Mucosa of descending colon (tissue), 3 donors: ENCODE measurements at places on chromosomes 4 and X. TPM values are rescaled to one million over a fixed set of nuclear protein-coding genes. Genes with fewer than 3 reads are reported as not detected.

DNA sequence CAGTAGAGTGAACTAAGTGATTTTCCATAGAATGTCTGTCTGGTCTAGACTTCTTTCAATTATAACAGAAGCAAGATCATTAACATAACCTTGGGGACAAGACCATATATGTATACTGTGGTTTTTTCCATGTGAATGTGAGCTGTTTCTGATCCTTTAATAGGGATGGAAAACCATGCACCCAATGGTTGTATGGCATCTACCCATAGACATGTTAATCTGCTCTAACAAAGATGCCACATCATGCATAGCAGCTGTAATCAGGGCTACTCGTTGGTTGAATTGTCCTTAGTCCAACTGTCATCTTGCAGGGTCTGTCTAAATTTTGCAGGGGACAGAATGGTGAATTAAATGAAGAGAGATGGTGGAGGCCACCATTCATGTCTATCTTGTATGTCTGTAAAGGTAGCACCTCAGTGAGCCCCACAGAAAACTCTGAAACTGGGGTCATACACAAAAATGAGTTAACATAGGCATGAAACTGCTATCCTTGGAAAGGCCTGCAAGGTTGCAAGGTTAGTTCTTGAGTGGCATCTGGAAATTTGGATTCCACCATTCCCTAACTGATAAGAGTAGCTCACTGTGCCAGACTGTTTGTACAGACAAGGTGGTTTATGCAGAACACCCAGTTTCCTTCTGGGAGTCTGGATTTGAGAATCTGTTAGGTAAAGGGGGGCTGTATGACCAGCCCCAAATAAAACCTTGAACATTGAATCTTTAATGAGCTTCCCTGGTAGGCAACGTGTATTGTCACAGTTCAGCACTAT, 16.5 kb downstream of the THAP6 start:
- no peak for DNase-seq

DNA sequence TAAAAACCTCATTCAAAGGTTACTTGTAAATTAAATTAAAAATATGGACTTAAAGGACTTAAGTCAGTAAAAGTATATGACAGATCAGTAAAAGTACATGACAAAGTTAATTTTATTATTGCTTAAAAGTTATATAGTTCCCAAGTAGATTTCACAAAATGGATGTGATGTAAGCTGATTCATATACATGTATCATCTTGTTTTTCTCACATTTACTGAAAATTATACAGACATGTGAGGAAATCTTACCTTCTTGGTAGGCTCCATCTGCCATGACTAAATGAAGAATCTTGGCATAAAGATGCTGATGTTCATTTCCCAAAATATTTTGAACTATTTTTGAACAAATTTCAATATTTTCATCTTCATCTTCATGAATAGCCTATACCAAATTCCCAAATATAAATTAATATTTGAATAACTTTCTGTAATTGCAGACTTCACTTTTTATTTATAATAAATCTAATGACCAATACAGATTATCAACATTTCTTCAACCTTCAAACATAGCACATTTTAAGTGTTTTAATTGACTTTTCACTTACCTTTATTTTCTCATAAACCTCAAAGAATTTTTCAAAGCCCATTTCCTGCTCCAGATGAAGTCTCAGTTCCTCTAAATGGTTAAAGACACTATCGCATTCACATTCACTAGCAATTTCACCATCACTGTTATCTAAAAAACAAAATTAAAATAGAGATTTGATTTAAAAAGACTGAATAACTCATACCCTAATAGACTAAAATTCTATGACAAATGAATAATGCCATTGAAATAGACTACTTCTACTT, 129.4 kb upstream of the SH3RF1 start:
- DNase-seq = no peak

DNA sequence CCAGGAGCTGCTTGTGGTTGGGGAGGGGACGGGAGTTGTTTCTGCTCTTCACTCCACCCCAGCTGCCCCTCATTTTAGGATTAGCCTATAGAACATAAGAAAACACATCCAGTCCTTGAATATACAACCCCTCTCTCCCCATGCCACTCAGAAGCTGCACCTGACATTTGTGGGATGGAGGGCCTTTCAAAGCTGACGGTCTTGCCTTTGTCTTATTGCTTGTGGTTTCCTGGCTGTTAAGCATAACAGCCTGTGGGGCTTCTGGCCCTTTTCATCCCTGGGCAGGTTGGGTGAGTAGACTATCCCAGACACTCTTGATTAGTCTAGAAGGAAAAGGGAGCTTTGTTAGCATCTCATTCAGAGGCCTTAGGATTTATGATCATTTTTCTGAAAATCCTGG, 407.6 kb upstream of the BOD1L1 start:
- no peak for DNase-seq

DNA sequence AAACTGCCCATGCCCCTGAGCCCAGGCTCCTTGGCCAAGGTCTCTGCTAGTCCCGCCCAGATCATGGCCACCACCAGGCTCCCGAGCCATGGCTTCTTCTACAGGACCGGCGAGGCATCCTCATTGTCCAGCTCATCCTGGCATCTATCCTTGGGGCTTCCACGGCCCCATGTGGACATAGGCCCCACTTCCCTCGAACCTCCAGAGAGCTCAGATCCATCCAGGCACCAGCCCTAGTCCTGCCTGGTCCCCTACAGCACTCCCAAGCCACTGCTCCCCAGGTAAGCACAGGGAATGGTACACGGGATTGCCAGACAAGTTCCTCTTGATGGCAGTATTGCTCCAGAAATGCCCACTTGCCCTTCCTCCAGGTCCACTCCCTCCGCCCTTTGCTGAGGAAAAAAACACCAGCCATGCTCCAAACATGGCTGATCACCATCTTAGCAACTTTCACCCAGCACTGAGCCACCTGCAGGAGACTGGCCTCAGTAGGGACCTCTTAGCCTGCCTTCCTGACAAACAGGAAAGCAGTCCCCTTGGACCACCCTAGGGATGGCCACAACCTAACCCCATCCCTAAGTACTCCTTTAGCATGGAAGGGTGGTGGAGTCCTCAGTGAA, 272.1 kb upstream of the AGTR2 start:
- DNase-seq = no peak

GRCh38 chr4:95263960-95264359, 284.8 kb downstream of the UNC5C start:
- no peak for DNase-seq

DNA sequence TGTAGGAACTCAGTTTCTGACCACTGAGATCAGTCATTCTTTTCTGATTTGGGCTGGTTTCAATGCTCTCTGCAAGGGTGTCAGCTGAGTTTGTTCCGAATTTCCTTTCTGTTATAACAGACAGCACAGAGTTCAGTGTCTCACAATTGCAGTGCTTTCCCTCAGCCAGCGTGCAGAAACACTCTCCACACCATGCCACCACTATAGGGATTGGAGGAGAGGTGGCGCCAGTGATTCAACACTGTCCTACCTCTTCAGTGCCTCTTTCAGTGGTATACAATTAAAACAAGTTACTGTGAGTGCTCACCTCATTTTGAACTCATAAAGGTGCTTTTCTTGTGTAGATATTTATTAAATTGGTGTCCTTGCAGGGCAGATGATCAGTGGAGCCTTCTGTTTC, 413.2 kb upstream of the CXorf51B start:
- DNase-seq = no peak

- peak; percentile 7 for DNase-seq
These were observed 407.3 kb downstream of the PCDH18 start for GRCh38 chr4:137125011-137125410.

DNA sequence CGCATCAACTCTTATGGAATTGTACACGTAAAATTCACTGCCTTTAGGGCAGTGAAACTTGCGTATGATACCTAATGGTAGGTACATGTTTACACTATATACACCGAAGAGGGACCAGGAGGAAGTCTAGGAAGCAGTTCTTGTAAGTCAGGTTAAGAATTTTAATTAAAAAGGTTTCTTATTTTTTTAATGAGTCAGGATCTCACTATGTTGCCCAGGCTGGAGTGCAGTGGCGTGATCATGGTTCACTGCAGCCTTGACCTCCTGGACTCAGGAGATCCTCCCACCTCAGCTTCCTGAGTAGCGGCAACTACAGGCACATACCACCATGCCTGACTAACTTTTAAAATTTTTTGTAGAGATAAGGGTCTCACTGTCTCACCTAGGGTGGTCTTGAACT, 6.6 kb downstream of the NUDT9 start:
- DNase-seq = no peak

GRCh38 chr4:173264245-173264644, 69.9 kb downstream of the HMGB2 start:
- no peak for DNase-seq

DNA sequence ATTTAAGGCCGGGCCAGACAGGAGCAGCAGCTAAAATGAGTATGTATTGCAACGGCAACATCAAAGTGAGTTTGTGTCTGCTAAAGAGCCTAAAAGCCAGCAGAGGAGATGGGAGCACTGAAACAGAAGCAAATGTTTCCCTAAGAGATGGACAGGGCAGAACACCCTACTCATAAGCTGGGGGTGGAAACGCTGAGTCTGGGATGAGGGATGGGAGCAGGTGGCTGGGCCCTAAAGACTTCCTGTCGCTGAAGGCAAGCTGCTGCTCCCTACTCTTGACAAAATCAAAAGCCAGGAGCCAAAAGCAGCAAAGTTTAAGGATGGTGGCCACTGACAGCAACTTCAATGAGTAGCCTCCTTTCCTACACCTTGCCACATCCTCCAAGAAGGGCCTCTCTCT, 40.6 kb upstream of the NAP1L5 start:
- no peak for DNase-seq

DNA sequence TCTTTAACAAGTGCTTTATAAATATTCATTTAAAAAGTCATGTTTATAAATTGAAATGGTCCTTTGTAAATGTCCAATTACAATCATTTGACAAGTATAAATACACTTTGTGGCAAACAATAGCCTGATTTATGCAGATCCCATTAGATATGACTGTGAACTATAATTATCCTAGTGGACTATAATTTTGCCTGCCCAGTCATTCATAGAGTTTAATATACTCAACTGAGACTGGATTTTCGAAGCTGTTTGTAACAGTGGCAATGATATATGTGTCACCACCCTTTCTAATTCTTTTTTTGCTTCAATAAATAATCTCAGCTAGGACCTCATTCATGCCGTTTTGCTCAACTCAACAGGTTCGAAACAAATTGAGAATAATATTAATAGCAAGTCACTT, 732.0 kb downstream of the PCDH18 start:
- DNase-seq = no peak

DNA sequence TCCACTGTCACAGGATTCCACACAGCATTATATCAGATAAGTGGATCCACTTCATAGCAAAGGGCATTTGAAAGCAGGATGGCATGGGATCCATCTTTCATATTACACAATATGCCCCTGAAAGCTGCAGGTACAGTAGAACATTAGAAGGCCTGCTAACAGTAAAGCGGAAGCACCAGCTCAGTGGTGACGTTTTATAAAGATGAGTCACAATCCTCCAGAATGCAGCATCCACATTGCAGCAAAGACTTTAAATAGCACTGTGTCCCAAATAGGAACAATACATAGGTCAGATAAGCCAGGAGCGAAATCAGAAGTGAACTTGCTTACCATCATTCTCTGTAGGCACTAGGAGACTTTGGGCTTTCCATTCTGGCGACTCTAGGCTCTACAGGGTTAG, 609.5 kb upstream of the FAT1 start:
- DNase-seq = no peak

- no peak for DNase-seq
These were observed 685 bp downstream of the RAB9B start for GRCh38 chrX:103831342-103831802.

DNA sequence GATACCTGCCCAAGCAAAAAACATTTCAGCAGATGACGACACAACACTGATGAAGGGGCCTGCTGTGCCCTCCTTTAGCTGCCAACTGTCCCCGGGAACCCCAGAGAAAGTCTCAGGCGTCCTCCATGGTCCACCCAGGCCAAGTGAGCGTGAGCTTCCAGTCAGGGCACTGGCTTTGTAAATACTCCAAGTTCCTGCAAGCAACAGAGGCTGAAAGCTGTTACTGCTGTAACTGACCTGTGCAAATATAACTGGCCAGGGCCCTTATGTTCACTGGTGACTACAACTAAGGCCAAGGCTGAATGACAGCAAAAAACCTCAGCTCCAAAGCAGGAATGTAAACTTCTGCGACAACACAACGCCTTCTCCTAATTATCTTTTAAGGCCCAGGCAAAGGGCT, 8.2 kb downstream of the WDR1 start:
- no peak for DNase-seq

DNA sequence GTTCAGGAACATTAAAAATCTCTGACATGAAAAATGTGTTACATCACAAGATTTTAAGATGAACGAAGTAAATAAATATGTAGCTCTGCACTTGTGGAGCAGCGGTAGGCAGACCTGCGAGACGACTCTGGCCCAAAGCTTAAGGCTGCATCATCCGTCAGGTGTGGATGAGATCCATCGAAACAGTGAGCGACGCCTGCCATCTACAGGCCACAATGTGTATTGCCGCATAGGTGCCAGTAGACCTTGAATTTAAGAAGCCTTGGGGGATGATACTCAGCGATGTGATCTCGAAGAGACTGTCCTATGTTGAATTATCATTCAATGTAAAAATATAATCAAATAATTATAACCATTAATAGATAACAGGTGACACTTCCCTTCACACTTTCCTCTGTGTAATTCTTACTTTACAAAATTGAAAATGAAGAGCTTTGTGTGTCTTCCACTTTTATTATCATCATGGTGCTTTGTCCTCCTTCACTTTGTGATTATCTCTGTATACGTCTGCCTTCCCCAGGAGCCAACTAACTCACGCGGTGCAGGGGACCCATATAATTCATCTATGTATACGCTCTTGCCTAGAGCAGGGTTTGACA, 851.0 kb downstream of the RAB28 start:
- DNase-seq = peak; percentile 61

GRCh38 chr4:122784261-122784660, 42.4 kb upstream of the FGF2 start:
- DNase-seq = no peak

GRCh38 chr4:118955515-118955914, 66.9 kb downstream of the SYNPO2 start:
- DNase-seq = no peak

DNA sequence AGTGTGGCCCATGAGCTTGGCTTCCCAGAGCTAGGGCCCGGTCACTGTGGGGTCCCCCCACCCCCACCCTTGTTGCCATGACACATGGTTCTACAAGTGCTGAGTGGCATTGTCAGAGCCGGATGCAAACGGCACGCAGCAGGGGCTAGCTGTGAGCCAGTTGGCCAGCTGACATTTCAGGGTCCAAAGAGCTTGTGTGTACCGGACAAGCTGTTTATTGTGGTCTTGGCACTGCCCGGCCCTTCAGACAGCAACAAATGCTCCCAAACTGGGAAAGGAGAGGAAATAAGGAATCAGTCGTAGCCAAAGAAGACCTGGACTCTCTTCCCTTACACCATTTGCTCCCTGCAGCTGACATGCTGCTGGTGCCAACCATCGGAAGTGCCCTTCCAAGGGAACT, 36.8 kb downstream of the TSC22D3 start:
- no peak for DNase-seq

Gene SSX2B
- total RNA-seq = not detected

Gene OPN1MW2
- total RNA-seq = not detected

Gene XAGE2
- not detected for total RNA-seq

Gene CFP
- total RNA-seq = 0.96 TPM

Gene ATG4A
- total RNA-seq = 17.1 TPM

Gene WAS
- 8.6 TPM for total RNA-seq
